Epithelial cell of prostate (primary cell): ENCODE measurements at places on chromosomes 6 and 20.

- no peak for DNase-seq
These were observed 228.7 kb upstream of the POU3F2 start for GRCh38 chr6:98605705-98606104.

DNA sequence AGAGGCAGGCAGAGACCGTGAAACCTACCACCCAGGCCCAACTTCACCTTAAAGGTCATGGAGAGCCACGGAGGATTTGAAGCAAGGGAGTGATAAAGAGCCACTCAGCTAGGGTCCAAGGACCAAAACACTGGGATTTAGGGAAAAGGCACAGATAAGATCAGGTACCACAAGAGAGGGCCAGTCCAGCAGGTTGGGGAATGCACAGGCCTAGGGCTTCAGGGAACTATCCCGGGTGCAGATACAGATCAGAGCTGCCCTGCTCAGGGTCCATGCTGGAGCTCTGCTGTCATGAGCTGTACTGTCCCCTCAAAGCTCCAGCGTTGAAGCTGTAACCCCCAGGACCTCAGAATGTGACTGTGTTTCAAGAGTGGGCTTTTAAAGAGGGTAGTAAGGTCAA is 16.9 kb downstream of the SLC22A23 start:
- DNase-seq: no peak

DNA sequence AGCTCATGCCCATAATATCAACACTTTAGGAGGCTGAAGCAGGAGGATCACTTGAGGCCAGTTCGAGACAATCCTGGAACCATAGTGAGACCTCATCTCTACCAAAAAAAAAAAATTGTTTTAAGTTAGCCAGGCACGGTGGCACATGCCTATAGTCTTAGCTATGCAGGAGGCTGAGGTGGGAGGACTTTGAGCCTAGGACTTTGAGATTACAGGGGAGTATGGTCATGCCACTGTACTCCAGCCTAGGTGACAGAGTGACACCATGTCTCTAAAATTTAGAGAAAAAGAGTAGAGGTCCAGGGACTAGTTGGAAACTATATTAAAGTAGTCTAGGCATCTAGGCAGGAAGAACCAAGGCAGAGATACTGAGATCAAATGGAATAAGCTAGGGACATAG is 121.6 kb downstream of the SLC16A10 start:
- DNase-seq: no peak

GRCh38 chr6:120005292-120005976 is 655.9 kb upstream of the MAN1A1 start:
- DNase-seq: no peak

DNA sequence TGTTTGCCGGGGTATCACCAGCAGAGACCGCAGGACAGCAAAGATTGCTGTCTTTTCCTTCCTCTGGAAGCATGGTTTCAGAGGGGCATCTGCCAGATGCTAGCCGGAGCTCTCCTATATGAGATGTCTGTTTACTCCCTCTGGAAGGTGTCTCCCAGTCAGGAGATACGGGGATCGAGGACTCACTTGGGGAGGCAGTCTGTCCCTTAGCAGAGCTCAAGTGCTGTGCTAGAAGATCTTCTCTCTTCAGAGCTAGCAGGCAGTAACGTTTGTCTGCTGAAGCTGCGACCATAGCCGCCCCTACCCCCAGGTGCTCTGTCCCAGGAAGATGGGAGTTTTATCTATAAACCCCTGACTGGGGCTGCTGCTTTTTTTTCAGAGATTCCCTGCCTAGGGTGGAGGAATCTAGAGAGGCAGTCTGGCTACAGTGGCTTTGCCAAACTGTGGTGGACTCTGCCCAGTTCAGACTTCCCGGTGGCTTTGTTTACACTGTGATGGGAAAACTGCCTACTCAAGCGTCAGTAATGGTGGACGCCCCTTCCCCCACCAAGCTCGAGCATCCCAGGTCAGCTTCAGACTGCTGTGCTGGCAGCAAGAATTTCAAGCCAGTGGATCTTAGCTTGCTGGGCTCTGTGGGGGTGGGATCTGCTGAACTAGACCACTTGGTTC is 133.0 kb upstream of the FLRT3 start:
- DNase-seq: no peak

DNA sequence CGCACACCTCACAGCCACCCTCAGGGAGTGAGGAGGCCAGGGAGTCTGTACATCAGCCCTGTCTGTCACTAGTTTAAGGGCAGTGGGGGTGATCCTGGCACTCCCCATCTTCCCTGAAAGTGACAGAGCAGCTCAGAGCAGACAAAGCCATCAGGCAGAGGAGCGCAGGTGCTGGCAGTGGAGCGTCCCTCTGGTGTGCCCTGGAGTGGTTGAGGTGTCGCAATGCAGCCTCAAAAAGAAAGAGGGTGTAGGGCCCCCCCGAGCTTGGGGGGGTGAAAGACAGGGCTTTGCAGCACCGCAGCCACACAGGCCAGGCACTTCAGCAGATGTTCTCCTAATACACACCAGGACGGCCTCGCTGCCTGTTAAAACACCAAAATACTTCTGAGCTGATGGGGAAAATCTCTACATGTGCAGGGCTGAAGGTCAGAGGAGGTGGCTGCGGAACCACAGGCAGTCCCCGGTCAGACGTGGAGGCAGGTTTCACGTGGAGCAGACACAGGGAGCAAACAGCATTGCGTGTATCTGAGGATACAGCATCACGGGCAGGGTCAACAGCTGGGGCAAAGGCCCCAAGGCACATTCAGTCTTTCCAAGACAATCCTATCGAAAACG is 69.5 kb downstream of the PREX1 start:
- no peak for DNase-seq

- DNase-seq: no peak
These were observed 70.0 kb downstream of the CPNE5 start for GRCh38 chr6:36769183-36769675.

- DNase-seq: no peak
These were observed 19.8 kb downstream of the RFPL4B start for GRCh38 chr6:112366695-112367553.

- no peak for DNase-seq
These were observed 17.6 kb upstream of the SERPINB9 start for GRCh38 chr6:2920671-2921112.

- no peak for DNase-seq
These were observed 66.1 kb upstream of the RNF24 start for GRCh38 chr20:4081421-4081820.

- peak; percentile 18 for DNase-seq
These were observed 130.5 kb upstream of the MAN1A1 start for GRCh38 chr6:119479860-119480655.

DNA sequence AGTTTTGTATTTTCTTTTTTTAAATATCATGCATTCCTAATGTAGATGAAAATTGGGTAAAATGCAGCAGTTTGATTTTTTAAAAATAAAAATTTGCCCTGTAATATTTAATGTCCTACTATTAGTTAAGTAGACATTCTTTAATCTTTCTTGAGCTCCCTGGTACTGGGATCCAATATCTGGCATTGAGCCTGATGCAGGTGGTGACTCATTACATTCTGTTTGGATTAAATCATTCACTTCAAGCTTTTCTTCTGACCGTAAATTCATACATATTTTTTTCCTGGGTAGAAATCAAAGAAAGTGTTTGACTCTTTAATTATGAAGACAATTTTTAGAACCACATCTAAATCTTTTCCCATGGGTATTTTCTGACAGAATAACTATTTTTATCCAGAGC is 768.8 kb upstream of the SLC35B3 start:
- peak; percentile 43 for DNase-seq
